Stimulated activated CD8-positive, alpha-beta memory T cell treated with anti-CD3 and anti-CD28 coated beads, Interleukin-7, amount 100 ng/mL, for 48 hours (primary cell): ENCODE measurements at places on chromosomes 13 and 19.

DNA sequence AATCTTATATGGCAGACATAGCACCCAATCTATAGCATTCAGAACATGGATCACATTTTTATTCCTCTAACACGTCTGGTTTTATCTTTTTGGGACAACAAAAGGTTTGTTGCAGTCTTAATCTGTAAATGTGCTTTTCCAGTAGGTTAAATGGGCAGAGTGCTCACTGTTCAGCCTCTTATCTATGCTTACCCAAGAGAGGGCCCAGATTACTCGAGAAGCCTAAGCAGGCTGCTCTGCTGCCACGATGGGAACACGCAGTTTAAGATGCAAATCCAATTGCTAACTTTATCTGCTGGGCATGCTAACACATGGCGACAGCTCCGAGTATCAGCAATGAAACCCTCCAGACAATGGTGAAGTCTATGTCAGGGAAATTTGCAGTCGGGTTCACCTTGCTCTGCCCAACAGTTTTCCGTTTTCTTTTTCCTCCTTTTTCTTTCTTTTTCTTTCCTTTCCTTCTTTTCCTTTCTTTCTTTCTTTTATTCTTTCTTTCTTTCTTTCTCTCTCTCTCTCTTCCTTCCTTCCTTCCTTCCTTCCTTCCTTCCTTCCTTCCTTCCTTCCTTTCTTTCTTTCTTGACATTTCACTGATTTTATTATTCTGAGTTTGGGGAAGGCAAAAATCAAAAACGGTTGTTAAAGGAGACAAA is 115.3 kb downstream of the RBM26 start:
- no peak for DNase-seq

DNA sequence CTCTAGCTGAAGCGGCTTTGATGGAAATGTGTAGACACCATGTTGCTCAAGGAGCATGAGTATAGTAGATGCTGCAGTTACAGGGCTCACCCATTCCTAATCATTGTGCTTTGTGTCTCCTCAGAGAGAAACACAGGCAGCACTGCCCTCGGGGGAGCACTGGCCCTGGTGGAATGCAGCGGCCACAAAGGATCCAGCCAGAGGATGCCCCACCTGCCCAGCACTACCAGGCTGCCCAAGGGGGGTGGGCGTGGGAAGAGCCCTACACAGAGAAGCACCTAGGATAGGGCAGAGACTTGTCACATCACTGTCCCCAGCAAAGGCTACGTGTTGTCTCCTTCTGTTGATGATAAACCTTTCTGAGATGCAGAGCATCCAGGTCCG is 9.0 kb downstream of the TUBA3C start:
- DNase-seq, result no peak

DNA sequence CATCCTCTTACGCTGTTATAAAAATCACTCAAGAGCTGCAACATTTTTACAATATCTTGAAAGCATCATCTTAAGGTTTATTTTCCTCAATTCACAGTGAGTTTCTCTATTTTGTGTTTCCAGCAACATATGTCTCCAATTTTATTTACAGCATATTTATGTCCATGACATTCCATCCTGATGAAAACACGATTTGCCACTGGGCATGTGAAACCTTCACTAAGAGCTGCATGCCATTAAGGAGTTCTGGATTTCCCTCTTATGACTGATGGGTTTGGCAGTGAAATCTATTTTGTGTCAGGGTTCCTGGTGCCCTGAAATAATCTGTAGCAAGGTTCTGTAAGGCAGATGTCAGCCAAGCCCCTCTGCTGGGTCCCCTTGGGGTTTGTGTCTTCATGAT is 527.6 kb upstream of the KLF12 start:
- no peak for DNase-seq

DNA sequence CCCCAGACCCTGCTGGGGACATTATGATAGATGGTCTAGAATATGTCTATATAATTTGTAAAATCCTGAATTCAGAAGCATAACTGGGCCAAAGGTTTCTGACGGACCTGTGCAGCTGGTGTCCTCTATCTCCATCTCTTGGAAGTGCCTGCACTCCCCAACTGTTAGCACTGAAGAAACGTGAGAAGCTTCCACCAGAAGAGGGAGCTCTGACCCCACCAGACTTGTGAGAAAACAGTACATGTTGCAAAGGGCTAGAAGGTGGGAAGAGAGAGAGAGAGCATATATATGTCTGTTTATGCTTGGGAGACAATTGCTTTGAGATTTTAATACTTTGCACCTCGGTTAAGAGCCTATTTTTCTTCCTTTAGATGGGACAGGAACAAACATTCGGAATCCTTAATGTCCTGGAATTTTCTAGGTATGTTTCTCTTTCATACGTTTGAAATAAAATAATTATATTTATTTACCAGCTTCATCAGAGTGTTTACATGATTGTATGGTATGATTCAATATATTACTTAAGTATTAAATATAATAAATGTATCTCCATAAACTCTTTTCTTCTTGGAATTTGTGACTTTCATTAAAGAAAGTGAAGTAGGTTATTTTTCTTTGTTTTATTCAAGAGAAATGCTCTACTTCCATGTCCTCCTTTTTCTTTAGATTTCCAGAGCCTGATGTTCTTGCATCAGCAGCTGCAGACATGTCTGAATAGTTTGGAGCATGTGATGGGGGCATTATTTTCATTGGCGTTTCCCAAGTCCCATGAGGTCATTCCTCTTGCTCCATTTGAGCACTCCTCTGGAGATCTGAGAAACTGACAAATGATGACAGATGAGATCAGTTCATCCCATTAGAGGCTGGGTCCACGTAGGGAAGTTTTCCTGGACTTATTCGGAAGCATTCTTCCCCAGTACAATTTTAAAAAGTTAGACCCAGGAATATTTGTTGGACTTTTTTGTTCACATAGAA is 202.9 kb downstream of the ATP8A2 start:
- peak; percentile 39 for DNase-seq

DNA sequence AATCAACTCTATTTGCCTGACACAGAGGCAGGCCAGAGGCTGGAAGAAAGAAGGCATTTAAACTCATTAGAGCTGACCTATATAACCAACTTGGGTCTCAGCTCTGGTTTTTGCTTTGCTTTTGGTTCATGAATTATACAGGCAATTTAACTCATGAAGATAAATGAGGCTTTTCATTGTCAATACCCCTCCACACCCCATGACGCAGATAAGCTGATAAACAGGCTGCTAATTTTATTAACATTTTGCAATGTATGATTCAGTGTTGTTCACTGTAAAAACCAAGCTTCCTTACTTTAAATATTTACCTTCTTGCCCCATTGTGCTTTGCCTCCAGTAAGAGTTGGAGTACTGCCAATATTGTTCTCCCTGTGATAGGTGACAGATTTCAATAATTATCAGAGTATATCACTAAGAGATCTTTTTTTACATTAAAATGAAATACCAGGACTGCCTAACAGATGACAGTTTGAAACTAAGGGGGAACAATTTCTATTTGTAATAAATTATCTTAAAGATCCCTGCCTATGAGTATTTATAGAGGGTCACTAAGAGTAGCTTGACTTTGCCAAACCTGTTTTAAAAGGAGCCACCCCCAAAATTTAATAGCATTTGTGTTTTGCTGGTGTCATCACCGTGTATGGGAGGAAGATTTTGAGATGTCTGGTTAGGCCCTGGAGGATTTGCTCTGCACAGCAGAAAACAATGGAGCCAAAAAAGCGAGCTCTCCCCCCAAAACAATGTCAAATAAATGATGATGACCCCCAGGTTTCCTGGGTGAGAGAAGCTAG is 472.7 kb upstream of the NBEA start:
- no peak for DNase-seq

DNA sequence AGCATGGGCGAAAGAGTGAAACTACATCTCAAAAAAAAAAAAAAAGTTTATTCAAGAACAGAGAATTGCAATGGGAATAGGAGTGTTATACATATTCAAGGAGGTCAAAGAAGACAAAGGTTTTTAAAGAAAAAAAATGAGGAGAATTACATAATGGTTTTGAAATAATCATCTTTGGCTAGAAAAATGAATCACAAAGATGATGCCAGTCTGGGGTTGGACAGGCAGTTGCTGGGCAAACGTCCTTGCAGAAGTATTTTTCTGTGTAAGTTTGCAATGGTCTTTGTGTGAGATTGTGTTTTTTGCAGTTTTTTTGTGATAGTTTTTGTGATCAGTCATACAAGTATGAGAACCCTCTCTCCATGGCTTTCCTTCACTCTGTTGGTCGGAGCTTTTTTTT is 23.7 kb downstream of the LYPD3 start:
- DNase-seq, result no peak

DNA sequence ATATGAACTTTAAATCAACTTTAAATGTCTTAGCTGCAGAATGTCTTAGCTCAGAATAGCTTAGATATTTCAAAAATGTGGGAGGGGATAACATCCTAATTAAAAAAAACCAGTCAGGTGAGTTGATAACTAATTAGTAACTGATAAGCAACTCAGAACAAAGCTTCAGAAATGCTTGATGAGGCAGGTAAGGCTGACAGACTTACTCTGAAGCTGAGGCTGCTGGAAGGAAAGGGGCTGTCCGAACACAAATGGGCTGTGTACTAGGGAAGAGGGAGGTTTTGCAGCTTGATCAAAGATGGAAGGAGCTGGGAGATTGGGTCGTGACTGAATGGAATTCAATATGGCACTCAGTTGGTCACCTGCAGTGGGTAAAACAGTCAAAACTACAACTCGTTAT is 91.2 kb upstream of the FBXL3 start:
- no peak for DNase-seq

- DNase-seq, result no peak
These were observed 13.6 kb downstream of the ZSWIM4 start for GRCh38 chr19:13808856-13809255.

DNA sequence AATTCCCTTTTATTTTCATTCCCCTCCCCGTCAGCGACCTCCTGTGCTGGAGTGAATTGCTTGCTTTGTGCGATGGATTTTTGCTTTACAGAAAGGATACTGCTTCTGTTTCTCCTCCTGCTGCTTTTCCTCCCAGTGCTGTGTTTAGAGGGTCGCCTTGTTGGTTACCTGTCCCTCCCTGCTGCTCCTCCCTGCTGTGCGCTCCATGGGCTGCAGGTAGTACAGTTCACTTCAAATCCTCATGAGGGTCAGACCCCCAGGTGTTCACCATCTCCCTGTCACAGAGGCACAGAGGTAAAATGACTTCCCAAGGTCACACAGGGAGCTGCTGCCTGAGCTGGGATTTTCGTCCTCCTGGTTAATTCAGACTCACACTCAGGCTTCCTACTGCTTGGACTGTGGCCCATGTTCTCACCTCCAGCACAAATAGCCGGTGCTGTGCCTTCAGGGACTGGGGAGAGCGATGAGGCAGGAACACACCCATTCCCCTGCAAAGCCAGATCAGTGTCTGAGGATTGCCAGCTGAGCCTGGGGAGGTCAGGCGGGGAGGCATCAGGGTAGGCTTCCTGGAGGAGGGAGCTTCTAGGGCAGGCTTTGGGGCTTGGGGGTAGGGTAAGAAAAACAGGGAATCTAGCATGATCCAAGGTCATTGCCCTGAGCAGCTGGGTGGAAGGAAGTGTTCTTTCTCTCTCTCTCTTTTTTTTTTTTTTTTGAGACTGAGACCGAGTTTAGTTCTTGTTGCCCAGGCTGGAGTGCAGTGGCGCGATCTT is 14.4 kb downstream of the BICRA start:
- no peak for DNase-seq

- no peak for DNase-seq
These were observed 484.8 kb downstream of the MYO16 start for GRCh38 chr13:109114162-109114561.

- DNase-seq, result peak; percentile 79
These were observed 4.2 kb upstream of the RPL18A start for GRCh38 chr19:17855280-17856152.

- DNase-seq, result peak; percentile 11
These were observed at the start of gene UGGT2 for GRCh38 chr13:96053003-96053703. Gene UGGT2 (minus strand): TSS chr13:96053401. CDS start chr13:96053312, 89 bp downstream.

- no peak for DNase-seq
These were observed 329.3 kb downstream of the SPRY2 start for GRCh38 chr13:80011448-80012212.

GRCh38 chr13:99165753-99166587 is 34.7 kb upstream of the UBAC2 start:
- no peak for DNase-seq

DNA sequence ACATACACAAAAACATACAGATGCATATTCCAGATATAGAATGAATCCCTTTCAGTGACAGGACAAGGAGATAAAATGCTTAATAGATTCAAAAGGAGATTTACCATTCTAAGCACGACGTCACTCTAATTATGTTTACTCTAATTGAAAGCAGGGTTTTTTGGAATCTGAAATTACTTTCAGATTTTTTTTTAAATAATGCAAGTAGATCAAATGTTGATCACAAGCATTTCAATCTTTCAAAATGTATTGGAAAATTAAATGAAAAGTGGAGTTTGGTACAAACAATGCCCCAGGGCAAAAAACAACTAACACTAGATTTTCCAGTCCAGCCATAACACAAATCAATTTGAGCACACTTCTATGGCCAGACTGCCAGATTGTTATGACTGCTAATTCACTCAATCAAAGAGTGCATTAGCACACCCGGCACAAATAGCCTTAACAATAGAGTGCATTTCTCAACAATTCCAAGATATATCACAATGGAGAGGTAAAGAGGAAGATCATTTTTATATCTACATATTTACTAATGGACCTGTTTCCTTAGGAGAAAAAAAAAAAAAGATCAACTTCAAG is 4.3 kb upstream of the DACH1 start:
- DNase-seq, result no peak

DNA sequence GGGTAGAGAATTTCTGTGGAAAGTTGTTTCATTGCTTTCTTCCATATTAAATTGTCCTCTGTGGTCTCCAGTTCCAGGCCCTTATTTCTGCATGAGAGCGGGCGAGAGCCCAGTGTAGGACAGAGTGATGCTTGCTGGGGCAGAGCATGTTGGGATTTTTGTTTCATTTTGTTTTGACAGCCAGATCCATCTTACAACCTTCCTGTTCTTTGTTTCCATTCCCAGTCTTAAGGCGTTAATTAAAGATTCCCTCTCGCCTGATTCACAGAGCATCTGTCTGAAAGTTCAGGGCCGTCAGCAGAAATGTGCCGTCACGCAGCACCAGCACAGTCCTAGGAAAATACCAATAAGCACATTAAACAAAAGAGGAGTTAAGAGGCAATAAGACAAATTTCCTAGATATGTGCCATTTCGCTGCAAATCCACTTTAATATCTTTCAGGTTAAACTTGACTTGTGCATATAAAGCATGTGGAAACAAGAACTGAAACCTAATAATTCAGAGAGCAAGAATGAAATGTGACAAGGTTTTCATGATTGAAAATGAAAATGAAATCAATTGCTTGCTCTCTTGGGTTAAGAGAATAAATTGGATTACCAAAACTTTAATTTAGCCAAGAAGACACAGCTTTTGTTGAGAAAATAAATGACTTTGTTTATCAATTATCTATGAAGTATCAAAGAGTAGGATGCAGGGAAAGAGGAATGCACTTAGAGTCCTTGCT is 210.7 kb upstream of the SLC10A2 start:
- no peak for DNase-seq
